NCI-H2227 treated with DMSO at 0.1 percent for 48 hours (cell line): ENCODE measurements at places on chromosomes 5 and 9.

DNA sequence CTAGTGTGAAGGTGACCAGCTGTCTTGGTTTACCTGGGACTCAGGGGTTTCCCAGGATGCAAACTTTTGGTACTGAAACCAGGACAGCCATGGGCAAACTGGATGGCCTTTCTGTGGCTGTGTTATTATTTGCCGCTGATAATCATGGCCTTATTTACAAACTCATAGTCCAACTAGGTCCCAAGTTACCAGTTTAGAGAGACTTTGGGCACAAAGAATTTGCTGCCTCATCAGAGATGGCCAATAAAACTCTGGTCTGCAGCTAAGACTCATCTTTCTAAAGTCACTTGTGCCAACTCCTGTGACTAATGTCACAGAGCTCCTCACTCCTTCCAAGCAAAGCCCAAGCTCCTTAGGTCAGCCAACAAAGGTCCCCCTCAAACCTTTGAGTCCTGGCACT lies 47.5 kb upstream of the PLPP6 start:
- DNase-seq: no peak

GRCh38 chr5:148970228-148970627 lies 92.6 kb downstream of the SH3TC2 start:
- DNase-seq: no peak

GRCh38 chr5:73338256-73339050 lies 110.1 kb downstream of the FOXD1 start:
- no peak for DNase-seq

DNA sequence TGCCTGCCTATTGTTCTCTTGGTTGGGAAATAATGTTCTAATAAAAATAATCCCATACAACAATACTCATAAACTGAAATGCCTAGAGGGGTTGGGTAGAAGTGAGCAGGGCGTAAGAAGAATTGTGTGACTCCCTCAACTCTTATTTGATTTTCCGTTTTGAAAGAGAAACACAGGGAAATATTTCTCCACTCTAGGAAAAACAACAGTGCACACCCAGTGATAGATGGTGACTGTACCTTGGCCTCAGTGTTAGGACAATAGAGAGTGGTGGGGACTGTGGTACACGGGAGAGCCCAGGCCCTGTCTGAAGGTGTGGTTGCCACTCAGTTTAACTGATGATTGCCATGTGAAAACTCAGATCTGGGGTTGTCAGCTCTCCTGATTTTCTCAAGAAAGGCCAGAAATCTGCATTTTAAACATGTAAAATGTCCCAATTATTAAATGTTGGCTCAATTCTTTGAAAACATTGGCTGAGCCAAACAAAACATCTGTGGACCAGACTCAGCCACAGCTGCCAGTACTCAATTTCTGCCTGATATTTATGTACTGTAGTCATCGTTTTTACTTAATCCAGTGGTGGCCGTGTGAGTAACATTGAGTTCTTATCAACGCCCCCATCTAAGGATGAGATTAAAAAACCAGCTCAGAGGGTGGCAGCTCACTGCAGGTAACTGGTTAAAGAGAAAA lies 103.8 kb upstream of the ZNF618 start:
- no peak for DNase-seq

DNA sequence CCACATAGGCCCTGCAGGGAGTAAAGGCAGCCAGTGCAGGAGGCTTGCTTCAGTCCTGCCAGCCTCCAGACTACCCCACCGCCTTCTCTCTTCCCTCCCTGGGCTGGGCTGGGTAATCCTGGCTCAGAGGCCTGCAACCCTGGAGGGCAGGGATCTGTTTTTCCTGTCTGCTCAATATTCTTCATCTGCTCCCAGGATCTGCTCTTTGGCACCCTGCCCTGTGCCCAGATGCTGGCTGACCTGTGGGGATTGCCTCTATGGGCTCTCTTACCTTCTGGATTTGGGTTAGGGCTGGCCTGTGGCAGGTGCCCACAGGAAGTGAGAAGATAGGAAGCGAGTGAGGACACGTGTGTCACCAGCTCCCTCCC lies 7.3 kb upstream of the ANGPTL2 start:
- no peak for DNase-seq

DNA sequence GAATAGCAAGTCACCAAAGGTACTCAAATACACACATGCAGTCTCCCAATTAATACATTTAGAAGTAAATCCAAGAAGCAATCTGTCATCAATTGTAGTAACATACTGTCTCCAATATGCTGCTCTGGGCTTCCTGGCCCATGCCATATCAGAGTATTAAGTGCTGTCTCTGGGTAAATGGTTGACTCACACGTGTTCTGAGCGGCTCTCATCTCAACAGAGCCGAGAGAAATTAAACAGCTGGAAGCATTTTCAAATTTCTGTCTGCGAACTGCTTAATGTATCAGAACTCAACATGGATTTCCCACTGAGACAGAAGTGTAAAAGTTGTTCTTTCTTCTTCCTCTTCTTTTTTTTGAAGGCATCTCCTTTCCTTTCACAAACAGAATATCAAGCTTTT lies 247.3 kb upstream of the TAS2R1 start:
- DNase-seq: no peak

DNA sequence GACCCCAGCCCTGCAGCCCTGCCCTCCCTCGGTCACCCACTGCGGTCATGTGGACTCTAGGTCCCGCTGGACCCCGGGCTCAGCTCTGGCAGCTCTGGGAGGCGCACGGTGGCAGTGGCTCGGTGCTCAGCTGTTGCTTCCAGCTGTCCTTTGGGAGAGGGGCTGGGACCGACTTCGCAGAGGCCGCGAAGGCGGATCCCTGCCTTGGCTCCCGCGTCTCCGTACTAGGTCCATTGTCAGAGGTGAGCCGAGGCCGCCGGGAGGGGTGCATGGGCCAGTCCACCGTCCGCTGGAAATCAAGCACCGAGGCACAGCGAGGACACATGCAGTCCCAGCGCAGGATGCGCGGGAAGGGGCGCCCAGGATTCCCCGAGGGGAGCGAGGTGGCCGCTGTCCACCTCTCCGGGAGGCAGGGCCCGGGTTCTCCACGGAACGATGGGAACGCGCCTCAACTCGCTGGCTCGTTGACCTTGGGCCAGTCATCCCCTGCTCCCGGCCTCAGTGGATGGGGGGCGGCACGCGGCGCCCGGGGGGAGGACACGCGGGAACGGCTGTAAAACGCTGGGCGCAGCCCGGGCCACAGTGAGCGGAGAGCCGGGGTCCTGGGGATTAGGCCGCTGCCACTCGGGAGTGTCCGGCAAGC lies 732 bp downstream of the GBGT1 start:
- no peak for DNase-seq

GRCh38 chr5:9480499-9480898 lies 65.4 kb downstream of the SEMA5A start:
- no peak for DNase-seq
